ENCODE measurements at places on chromosomes 3 and 15.

DNA sequence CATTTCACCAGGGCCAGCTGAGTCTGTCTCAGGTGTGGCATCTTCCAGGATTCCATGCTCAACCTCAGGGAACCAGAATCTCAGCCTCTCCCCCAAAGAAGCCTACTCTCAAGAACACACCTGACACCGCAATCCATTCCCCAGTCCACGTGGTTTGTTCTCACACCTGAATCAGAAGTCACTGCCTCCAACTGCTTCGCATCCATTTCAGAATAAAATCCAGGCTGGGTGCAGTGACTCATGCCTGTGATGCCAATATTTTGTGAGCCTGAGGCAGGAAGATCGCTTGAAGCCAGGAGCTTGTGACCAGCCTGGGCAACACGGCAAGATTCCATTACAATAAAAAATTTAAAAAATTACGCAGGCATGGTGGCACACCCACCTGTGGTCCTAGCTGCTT lies 212.2 kb downstream of the FOXP1 start:
- DNase-seq, result no peak

GRCh38 chr3:142418926-142419592 lies 28.8 kb downstream of the XRN1 start:
- DNase-seq, result no peak

DNA sequence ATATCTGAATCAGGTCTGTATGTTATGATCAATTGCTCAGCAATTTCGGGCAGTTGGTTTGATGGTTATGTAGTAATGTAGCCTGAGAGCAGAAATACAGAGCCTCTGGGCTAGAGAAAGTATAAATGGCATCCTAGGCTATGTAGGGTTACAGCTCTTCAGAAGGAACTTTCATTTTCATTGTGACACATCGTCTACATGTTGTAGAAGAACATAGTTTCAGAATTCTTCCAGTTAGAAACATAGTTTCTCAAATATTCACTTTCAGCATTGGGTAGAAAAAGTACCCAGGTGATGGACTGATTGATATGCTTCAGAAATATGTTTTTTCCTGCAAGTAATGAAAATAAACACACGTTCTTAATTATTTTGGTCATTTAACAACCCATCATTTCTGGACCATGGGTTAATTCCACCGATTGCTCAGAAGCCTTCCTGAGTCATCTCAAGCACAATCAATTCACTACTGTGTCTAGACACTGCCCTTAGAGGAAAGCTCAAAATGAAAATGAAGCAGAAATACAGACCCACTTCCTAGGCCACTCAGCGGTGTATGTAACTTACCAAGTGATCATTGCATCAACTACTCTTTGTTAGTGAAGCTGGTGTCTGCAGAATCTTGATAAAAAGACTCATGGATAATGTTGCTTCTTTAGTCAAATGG lies 88.8 kb upstream of the TSEN2 start:
- DNase-seq, result no peak

DNA sequence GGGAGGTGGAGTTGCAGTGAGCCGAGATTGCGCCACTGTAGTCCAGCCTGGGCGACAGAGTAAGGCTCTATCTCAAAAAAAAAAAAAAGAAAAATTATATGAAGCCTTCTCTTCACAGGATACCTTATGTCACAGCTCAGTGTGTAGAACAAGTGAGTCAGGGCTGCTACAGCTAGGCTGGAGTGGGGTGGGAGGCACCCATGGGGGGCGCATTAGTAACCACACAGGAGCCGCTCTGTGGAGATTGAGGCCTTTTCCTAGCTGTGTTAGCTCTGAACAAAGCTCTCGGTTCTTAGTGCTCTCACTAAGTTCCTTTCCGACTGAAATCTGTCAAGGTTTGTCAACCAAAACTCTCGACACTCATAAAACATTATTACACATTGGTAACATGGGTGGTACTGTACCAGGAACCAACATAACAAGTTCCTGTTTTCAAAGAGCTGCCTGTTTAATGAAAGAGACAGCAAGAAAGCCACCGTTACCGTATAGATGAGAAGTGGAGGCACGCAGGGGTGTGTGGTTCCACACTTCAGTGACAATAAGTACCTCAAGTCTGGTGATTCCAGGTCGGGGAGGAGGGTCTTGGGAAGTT lies 4.5 kb downstream of the LRRC31 start:
- DNase-seq, result no peak

GRCh38 chr3:9884555-9885165 lies 4.6 kb upstream of the CIDEC start:
- DNase-seq, result no peak

- no peak for DNase-seq
Observed at GRCh38 chr3:112782491-112782890, 64.2 kb downstream of the CD200R1L start.

DNA sequence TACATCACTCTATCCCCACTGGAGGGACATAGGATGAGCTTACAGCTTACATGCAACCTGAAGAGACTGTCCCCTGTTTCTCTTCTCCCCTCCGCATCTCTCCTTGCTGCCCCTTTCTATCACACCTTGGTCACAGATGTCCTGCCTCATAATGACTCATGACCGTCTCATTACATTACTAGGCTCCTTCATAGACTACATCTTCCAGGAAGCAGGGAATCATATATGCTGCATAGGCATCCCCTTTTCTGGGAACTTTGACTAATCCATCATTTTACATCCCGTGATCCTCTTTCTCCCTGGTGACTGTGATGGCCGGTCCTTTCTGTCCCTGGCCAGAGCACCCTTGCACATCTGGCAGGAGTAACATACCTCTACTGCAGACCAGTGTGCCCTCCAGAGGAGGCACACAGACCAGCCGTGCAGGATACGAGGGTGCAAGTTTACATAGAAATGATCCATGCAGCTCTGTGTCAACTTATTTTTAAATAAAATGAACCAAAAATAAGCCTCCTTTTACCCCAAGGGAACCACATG lies 188.9 kb downstream of the CACNA2D3 start:
- DNase-seq, result no peak

- DNase-seq, result no peak
Observed at GRCh38 chr3:46593979-46594378, 18.3 kb upstream of the FAM240A start.

DNA sequence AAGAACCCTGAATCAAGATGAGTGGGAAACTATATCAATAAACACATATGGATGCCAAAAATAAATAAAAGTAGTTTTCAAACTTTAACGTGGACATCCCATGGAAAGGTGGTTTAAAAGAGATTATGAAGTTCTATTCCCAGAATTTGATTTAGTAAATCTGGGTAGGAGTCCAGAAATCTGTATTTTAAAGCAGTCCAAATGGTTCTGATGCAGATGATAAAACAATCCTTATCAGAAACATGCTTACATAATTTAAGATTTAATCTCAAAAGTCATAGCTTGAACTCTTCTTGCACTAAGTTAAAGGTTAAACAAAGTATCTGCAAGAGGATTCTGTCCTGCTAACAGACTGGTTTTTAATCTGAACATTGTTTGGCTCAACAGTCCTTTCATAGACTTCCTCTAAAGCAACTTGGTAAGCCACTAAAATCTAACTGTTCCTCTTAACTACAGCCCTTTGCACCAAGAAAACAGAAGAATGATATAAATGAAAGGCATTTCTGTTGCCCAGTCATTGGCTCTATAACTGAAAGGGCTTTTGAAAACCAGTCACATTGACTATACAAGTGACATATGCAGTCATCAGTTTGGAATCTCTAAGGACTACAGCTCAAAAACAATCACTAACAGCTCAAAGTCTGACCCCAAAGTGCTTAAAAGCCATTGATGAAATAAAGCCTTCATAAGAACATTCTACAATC lies 23.4 kb upstream of the MAP4 start:
- no peak for DNase-seq

- DNase-seq, result no peak
Observed at GRCh38 chr3:18901571-18901970, 246.7 kb upstream of the KCNH8 start.

DNA sequence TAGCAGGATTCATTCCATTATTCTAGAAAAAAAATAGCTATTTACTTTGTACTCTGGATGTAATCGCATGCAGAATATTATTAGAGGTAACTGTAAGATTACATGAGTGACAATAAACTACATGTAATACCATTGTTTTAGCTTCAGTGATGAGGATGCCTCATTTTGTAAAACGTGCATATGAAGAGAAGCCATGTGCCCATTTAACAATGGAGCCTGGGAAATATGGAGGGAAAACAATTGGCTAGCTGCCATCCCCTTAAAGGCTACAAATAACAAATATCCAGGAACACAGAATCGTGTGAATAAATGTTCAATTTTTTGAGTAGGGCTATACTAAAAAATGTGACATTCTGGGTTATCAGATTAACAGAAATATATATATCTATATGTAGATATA lies 151.1 kb downstream of the SAMMSON start:
- no peak for DNase-seq

DNA sequence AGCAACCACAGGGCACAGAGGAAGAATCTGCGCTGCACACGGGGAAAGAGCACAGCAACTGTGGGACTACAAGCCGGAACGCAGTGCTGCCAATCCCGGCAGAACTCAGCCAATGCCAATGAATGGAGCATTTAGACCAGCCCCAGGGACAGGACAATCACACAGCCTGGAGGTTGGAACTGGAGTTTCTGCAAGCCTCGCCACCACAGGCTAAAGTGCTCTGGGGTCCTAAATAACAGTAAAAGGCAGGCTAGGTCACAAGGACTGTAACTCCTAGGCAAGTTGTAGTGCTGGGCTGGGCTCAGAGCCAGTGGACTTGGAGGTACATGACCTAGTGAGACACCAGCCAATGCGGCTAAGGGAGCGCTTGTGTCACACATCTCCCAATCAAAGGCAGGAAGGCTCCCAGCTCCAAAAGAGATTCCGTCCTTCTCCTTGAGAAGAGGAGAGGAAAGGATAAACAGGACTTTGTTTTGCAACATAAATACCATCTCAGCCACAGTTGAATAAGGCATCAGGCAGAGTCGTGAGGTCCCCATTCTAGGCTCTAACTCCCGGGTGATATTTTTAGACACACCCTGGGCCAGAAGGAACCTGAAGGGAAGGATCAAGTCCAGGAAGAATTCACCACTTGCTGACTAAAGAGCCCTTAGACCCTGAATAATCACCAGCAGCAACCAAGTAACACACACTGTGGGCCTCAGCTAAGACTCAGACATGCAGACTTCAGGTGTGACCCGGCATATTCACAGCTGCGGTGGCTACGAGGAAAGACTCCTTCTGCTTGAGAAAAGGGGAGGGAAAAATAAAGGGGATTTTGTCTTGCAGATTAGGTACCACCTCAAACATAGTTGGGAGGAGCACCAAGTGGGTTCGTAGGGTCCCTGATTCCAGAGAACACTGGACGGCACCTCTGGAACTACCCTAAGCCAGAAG lies 85.5 kb upstream of the XXYLT1 start:
- no peak for DNase-seq

DNA sequence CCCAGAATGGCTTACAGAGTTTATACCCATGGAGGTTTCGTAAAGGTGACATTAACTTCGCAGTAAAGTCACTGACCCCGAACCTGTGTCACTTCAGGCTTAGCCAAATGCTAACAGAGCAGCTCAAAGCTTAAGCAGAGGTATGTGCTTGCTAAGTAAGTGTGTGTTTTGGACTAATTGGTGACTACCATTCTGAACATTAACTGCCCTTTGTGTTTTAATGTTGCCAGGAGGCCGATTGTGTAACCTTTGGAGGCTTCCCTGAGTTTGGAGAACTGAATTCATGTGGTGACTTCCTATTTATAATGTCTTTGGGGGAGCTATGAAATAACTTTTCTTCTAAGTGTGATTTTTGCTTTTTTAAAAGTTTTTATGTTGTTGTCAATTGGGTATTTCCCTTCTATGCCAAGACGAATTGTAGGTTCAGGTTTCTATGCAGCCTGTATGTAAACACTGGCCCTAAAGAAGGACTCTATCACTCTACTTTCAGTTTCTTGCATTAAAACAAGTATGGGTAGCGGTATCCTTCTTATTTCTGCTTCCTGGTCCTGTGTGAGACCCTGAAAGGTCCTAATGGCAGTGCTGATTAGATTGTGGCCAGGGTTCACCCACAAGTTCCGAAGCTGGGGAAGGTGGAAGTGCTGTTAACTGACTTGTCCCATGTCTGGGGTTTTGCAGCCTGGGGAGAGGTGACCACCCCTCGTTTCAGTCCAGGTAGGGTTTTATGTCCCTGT lies 86.3 kb downstream of the IGF1R start:
- no peak for DNase-seq

DNA sequence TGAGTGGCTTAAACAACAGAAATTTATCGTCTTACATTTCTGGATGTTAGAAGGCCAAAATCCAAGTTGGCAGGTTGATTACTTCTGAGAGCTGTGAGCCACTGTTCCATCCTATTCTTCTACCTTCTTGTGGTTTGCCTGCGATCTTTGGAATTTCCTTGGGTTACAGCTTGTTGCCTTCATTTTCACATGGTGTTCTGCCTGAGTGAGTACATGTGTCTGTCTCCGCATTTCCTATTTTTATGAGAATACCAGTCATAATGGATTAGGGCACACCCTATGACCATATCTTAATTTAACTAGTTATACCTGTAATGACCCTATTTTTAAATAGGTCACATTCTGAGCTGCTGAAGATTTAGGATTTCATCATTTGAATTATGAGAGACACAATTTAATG lies 294.3 kb downstream of the CNTN4 start:
- DNase-seq, result no peak

DNA sequence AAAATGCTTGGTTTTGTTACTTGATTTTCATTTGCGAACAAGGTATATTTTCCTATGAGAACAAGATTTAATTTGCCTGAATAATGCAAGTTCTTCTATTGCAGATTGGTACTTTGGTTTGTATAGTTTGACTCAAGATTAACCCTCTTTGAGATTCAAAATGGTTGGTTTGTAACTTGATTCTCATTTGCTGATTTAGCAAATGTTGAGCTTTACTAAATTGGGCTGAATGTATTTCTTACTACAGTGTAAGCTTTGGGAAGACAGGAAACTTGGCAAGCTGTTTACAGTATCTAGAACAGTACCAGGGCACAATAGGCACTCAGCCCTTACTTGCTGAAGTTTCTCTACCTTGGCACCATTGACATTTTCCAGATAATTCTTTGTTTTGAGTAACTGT lies 3.7 kb upstream of the SYNPR start:
- no peak for DNase-seq

DNA sequence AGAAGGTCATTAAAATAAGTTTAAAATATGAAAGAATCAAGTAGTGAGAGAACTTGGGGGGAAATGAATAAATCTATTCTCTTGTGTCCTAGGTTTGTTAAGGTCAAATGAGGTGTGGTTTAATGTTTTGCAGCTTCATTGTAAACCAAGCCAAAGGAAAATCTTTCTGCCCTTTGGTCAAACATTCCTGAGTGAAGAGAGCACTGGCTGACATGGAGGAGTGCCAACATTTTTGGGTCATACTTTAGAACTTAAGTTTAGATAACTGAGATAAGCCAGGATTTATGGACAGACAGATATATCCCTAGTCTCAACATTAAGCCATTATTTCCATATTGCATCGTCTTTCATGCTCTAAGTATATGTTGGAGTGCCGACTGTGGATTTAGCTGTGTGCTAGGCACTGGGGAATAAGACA lies 66.4 kb downstream of the PTPRG start:
- DNase-seq, result no peak

- no peak for DNase-seq
Observed at GRCh38 chr15:63752979-63753378, 80.8 kb downstream of the HERC1 start.

DNA sequence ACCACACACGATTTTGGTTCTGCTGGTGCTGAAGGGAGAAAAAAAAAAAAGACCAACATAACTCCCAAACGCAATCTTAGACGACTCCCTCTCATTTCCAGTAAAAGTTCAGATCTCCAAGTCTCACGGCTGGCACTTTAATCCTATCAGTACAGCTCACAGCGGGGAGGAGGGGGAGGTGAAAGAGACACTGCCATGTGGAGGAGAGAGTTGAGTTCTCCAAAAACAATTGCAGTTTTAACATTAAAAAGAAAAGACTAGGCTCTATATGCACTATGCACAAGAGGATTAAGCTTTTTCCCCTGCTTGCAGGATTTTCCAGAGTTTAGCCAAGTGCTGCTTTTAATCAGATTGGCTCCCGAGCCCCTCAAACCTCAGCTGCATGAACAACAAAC lies 16.8 kb downstream of the BMF start:
- DNase-seq, result no peak

Measured in GOT3 (cell line).